Activated T-helper 1 cell treated with anti-CD3 and anti-CD28 coated beads, Interleukin-2, amount 50 U/mL, for 16 hours (primary cell): ENCODE measurements at places on chromosomes 3 and 15.

DNA sequence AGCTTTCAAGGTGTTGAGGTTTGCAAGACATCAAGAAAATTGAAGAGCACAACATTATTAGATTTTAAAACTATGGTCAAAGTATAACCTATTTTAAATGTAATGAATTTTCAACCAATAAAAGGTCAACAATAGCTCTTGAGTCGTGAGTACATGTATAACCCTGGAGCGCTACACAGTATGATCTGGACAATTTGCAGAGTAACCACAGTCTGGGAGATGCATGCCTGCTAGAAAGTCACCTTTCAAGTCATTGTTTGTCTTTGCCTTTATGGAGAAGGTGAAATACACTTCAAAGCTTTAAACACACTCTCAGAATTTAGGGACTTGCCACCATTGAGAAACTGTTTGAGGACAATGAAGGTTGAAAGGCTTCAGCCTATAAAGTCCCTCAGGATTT is 112.6 kb upstream of the ALCAM start:
- DNase-seq: no peak

GRCh38 chr3:38829404-38829803 is 13.4 kb upstream of the SCN10A start:
- no peak for DNase-seq

DNA sequence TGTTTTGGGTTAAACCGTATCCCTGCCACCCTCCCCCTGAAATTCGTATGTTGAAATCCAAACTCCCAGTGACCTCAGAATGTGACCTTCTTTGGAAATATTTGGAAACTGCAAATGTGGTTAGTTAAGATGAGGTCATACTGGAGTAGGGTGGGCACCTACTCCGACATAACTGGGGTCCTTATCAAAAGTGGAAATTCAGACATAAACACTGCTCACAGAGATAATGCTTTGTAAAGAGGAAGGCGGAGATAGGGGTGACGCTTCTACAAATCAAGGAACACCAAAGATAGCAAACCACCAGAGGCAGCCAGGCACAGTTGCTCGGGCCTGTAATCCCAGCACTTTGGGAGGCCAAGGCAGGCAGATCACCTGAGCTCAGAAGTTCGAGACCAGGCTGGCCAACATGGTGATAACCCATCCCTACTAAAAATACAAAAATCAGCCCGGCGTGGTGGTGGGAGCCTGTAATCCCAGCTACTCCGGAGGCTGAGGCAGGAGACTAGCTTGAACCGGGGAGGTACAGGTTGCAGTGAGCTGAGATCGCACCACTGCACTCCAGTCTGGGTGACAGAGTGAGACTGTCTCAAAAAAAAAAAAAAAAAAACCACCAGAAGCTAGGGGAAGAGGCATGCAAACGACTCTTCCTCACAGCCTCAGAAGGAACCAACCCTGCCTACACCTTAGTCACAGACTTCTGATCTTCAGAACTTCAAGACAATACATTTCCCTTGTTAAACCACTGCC is 51.1 kb upstream of the CHD2 start:
- DNase-seq: no peak

DNA sequence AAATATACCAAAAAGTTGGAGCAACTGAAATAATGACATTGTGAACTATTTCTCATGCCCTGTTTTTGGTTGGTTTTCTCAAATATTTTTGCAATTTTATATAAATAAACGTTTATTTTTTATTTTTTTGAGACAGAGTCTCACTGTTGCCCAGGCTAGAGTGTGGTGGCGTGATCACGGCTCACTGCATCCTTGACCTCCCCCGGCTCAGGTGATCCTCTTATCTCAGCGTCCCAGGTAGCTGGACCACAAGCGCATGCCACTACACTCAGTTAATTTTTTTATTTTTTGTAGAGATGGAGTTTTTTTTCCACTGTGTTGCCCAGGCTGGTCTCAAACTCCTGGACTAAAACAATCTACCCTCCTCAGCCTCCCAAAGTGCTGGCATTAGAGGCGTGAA is 45.6 kb downstream of the YEATS2 start:
- no peak for DNase-seq

- DNase-seq: no peak
Measured at GRCh38 chr15:58454950-58455401, 23.2 kb downstream of the LIPC start.

GRCh38 chr3:185960522-185961288 is 22.9 kb upstream of the TRA2B start:
- DNase-seq: no peak

DNA sequence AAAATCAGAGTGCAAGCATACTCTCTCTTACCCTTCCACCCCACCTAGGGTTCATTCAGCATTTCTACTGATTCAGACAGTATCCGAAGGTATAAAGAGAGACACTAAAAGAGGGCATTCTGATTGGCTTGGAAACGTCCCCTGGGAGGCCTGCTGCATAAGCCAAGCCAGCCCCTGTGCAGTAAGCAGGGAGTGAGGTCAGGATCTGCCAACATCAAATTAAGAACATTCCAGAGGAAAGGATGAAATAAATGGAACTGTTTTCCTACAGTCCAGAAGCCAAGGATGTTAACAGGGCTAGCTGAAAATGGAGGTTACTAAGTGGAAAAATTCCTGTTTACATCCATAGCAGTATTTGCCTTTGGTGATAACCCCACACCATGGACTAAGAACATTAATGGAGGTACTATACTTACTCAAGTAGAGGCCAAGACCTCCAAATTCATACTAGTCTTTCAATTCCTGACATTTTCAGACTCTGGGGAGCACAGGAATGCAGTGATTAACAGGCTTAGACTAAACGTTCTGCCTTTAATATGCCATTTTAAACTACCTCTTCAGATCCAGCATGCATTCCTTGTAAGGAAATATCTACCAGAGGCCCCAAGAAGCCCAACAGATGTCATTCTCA is 34.5 kb downstream of the NPTN start:
- no peak for DNase-seq

DNA sequence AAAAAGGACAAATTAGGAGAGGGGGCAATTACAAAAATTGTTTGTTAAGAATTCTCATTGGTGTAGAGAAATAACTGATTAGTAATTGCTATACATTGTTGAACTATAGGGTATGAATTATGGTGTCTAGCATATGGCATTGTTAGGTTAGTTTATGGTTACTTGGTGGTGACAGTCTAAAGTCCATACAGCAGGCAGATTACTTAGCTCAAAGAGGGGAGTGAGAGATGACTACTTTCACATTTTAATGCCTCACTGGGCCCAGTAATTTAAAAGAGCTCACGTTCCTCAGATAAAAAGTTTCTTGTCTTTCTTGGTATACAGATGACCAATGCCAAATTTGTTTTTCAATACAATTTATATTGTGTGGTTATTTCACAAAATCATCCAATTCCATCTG is 112.4 kb upstream of the NEDD4 start:
- DNase-seq: no peak

- no peak for DNase-seq
Measured at GRCh38 chr15:76993114-76993725, 1.7 kb upstream of the PSTPIP1 start.

DNA sequence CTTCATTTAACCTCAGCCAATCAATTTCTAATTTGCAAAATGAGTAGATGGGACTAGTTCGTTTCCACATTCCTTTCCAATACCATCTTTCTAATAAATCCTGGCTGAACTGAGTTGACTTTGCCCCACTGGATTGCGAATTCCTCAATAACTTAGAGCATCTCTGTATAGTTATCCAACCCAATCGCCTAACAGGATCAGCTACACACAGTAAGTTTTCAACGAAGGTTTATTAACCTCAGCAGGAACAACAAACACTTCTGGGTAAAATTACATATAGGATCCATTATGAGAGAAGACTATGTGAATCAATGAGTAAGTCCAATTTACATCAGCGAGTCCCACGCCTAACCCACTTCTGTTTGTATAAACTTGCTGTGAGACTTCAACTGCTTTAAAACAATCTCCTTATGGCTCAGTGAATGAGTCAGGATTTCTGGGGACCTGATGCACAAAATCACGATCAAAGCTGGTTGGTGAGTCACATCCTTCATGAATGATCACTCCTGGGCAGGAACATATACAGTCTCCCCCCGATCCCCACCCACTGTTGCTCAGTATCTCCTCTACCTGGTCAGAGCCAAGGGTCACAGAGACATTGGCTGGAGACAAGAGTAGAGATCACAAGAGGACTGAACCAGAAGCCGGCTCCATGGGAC is 142.8 kb downstream of the EDEM1 start:
- no peak for DNase-seq

- peak; percentile 25 for DNase-seq
Measured at GRCh38 chr3:9727041-9727595, 4.4 kb upstream of the BRPF1 start.
